Left kidney (tissue), 8 donors: ENCODE measurements at places on chromosomes 5 and 9. TPM values are rescaled to one million over a fixed set of nuclear protein-coding genes. Genes with fewer than 3 reads are reported as not detected.

Gene ARSI
- polyA plus RNA-seq: 2.6 TPM

GRCh38 chr5:149285153-149285552 lies 13.5 kb downstream of the AFAP1L1 start:
- DNase-seq: no peak

- DNase-seq: no peak
These were observed 38.0 kb downstream of the TGFBI start for GRCh38 chr5:136066661-136067271.

GRCh38 chr9:2032234-2032633 lies 17.1 kb downstream of the SMARCA2 start:
- DNase-seq: no peak

DNA sequence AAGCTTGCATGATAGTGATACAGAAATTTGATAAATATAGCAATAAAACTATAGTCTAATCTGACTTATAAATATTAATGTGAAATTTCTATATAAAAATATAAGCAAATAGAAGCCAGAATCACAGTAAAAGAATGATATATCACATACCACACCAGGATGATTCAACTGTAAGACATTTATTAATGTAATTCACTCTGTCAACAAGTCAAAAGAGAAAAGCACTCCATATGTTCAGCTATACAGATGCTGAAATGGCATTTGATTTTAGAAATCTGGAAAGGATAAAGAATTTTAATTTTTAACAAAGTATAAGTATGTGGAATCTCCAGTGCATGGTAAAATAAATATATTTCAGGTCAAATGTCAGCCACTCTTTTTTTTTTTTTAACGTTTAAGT lies 372.4 kb downstream of the KCNN2 start:
- no peak for DNase-seq

GRCh38 chr5:176362233-176362490 lies 598 bp upstream of the KIAA1191 start:
- DNase-seq: no peak

DNA sequence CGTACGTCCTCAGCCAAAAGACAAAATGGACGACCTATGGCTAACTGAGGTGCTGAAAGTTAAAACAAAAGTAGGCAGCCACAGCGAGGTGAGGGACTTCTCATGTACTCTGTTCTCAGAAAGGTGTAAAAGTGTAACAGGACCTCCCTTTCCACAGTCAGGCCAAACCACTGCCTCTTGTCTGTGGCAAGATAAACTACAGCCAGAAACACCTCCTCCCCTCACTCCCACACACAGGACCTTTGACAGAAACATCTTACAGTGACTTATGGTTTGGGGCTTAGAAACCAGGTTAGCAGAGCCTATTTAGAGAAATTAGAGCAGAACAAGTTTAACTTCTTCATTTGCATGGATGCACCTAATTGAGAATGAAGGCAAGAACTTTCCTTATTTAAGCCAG lies 499.1 kb upstream of the GRIN3A start:
- peak; percentile 73 for DNase-seq
